Central memory CD4-positive, alpha-beta T cell (primary cell): ENCODE measurements at places on chromosomes 11 and 22.

DNA sequence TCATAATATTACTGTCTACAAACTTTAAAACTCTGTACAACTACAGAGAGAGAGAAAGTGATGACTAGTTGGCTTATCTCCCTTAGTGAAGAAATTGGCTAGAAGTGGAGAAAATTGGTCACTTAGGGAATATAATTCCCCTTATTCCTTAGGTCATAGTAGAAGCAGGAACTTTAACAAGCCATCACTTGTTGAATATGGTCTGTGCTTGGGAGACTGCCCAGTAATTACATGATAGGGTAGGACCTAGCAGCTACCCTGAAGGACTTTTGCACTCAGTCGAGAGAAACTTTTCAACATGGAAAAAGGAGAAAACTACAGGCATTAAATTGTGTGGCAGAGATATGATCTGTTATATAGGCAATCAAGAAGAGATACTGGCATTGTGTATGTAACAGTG lies 576.5 kb upstream of the CCDC90B start:
- DNase-seq, result no peak

- DNase-seq, result no peak
Measured at GRCh38 chr22:31757265-31757664, 3.4 kb downstream of the DEPDC5 start.

GRCh38 chr11:11251394-11251970 lies 101.6 kb downstream of the CSNK2A3 start:
- DNase-seq, result no peak

DNA sequence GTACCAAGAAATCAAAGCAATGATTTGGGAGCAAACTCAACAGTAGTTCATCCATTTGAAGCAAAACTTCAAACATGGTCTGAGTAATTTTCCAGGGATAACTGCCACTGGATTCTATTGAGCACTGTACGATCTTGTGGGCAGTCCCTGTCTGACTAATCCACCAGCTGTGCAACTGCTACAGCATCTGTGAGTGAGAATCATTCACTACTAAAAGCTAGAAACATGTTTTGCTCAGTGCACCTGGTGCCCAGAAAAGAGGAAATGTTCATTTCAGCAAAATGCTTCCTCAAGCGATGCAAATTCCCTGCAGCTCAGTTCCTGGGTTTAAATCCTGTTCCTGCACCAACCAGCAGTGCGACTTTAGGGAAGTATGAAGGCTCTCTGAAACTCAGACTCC lies 1077.9 kb downstream of the DLG2 start:
- DNase-seq, result no peak

DNA sequence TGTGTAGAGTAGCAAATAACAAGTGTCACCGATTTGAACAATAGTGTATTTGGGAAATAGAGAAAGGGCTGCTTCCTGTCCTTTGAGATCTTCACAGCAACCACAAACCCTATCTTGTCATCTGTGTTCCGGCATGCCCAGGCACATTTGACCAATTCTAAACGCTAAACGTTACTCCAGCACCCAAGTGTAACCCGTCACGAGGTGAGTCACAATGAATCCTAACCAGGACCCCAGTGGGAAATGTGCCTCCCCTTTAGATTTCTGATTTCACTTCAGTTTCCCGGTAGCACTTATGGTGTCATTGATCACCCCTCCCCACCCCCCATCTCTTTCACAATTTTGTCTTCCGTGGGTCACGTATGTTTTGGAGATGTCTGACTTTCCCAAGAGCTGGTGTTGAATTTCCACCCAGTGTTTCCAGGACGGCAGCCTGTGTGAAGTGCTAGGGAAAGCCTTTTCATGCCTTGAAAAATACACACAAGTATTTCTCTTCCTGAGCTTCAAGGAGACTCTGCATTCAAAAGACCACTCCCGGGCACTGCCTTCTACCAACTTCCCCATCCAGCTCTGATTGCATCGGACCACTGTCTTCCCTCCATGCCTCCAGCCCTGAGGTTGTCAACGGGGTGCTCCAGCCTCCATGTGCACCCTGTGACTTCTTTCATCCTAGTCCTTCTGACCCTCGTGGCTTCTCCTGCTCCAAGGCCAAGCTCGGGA lies 10.5 kb upstream of the C11orf24 start:
- DNase-seq, result peak; percentile 12

- no peak for DNase-seq
Measured at GRCh38 chr11:57324154-57324885, 432 bp downstream of the TNKS1BP1 start.

DNA sequence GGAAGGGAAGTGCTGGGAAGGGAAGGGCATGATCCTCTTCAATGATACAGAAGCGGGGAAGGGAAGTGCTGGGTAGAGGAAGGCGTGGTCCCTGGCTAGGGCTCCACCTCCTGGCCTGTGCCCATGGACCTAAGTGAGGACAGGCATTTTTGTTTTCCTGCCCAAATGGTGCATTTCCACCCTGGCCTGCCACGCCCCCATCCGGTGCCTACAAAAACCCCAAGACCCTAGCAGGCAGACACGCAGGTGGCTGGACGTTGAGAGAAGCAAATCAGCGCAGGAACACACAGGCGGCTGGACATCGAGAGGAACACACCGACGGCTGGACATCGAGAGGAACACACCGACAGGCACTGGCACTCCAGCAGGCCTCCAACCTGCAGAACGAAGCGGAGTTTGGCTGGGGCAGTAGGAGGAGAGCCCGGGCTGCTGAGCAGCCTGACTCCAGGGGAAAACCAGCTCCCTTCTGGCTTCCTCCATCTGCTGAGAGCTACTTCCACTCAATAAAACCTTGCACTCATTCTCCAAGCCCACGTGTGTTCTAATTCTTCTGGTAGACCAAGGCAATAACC lies 628.3 kb downstream of the BUD13 start:
- DNase-seq, result no peak

GRCh38 chr22:40449676-40450035 lies 79.3 kb downstream of the SGSM3 start:
- no peak for DNase-seq

GRCh38 chr11:111605681-111606080 lies 3.4 kb downstream of the SIK2 start:
- DNase-seq, result no peak

DNA sequence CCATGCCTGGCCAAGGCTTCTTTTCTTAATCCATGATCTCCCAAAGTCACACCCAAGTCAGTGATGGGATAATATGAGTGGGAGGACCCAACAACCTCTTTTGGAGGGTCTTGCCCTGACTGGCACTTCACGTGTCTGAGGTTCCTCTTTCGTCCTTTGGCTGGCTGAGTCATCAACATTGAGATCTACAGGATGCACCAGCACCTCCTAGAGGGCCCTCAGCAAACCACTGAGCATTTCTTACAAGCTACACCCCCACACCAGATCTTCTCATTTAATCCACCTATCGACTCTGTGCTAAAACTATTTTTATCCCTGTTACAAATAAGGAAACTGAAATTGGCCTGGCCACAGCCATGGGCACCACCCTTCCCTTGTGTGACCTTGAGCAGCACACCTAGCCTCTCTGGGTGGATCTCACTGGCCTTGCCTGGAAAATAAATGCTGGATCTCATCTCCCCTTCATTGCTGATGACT lies 63.4 kb downstream of the FLI1 start:
- DNase-seq, result peak; percentile 68

DNA sequence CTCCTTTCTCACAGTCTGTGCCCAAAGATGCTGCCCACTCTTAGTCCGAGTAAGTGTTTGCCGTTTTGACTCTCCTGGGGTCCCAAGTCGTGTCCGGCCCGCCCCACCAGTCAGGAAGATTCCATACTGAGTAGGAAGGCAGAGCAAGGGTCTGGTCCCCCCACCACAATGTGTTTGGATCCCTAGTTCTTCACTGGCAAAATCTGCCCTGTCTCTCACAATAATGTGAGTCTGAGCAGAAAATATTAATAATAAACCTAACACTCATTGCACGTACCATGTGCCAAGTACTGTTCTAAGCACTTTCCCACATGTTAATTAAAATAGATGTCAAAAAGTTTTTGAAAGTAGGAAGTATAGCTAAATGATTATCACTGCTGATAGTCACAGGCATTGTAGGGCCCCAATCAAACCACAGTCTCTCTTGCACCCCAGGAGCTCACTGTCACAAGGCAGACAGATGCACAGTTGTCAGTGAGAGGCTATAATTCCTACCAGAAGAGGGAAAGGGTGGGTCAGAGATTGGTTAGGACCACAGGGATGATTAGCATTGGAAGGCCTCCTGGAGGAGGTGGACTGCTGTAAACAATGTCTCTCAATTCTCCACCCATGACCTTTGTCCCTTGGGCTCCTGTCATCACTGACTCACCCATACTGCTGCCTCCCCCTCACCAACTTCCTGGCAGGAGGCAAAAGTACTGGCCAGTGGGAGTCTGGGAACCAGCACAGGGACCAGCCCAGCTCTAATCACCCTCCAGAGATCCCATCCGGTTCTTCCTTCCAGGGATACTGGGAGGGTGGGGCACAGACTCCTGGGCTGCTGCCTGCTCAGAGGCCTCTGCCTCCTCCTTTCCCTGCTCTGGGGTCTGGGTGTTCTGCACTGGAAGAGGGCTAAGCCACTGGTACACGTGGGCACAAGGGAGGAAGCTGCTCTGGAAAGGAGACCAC lies 1.0 kb upstream of the POLD4 start:
- DNase-seq, result no peak

- no peak for DNase-seq
Measured at GRCh38 chr11:77127920-77128691, at the start of gene MYO7A. Gene MYO7A, plus strand, starts transcription at chr11:77128246. Its CDS starts 2,389 bp downstream, at chr11:77130635.

GRCh38 chr11:15163136-15163535 lies 48.4 kb downstream of the INSC start:
- no peak for DNase-seq

- no peak for DNase-seq
Measured at GRCh38 chr22:23274146-23274526, 93.8 kb downstream of the BCR start.

DNA sequence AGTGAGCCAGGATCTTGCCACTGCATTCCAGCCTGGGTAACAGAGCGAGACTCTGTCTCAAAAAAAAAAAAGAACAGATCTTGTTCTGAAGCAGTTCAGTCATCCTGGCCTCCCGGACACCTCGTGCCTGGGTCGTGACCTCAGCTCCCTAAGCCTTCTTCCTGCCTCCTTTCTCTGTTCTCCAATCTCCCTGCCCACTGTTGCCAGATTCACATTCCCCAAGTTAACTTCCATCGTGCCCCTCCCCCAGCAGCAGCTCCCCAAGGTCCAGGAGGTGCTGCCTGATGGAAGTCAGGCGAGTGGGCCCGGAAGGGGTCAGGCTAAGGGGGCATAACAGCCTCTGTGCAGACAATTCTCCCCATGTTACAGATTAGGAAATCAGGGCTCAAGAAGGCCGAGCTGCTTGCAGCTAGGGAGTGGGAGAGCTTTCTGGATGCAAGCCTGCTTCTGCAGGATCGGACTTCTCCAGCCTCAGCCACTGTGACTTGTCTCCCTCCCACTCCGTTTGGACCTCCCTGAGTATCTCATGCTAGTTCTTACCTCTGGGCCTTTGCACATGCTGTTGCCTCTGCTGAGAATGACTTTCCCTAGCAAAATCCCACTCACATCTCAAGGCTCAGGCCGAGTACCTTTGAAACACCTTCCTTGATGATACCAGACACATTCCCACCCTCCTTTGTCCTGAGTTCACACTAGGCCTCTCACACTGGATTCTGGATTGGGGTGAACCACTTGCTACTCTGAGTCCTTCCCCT lies 14.3 kb upstream of the TMEM184B start:
- no peak for DNase-seq

- DNase-seq, result no peak
Measured at GRCh38 chr11:56848141-56848809, 99.8 kb upstream of the OR9G4 start.

- DNase-seq, result no peak
Measured at GRCh38 chr22:50076646-50077535, 8.3 kb downstream of the MLC1 start.
